ENCODE measurements at places on chromosomes 11 and 22. TPM values are rescaled to one million over a fixed set of nuclear protein-coding genes. Genes with fewer than 3 reads are reported as not detected.

PGM2L1 gene
- total RNA-seq, result 0.03 TPM

CAVIN3 gene
- total RNA-seq, result 8.6 TPM

CASP5 gene
- total RNA-seq, result not detected

DENND6B gene
- total RNA-seq, result 11.2 TPM

TMEM191B gene
- total RNA-seq, result 0.48 TPM

TMEM191C gene
- total RNA-seq, result 1.3 TPM

MUC5AC gene
- total RNA-seq, result not detected

OR8G1 gene
- not detected for total RNA-seq

Measured in GM12878 (cell line).